H7 (cell line): ENCODE measurements at places on chromosomes 1 and 21.

DNA sequence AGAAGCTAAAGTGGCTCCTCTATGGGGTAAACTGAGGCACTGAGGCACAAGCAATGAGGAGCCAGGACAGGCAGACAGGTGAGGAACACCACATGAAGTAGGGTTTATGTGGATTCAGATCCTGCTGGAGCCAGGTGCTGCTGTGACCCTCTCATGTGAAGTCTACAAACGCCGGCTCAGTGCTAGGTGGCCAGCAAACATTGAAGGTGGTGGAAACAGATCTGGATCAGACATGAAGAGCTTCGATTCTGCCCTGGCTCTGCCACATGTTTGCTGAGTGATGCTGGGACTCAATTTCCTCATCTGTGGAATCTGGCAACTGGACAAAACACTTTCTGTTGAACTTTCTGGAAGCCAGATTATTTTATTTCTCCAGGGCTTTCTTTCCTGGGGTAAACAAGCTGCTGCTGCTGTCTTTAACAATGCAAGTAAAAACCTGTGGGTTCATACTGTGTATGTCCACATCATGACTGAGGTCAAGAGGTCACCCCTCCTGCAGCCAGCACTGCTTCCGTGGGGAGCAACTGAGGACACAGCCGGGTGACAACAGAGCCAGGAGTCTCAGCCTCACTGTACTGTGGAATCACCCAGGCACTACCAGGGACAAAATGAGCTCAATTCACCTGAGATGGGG is 33.3 kb downstream of the HMGB4 start:
- no peak for DNase-seq

GRCh38 chr1:28087614-28088167 is 719 bp downstream of the EYA3 start:
- DNase-seq, result no peak

DNA sequence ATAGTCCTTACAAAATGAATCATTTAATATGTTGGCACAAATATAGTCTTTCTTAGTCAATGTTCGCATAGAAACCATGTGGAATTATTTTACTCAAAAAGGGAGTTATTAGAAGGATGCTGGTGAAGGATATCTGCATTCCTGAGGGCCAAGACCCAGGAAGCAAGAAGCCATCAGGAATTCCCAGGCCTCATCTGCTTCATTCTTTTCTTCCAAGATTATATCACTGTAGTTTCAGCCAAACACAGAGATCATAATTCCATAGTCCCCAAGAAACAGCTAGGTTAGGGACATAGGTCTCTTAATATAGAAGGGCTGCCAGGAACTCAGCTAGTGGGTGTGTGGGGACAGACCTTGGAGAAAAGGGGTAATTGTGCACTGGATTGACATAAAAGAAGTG is 28.6 kb upstream of the DISC1 start:
- DNase-seq, result no peak

DNA sequence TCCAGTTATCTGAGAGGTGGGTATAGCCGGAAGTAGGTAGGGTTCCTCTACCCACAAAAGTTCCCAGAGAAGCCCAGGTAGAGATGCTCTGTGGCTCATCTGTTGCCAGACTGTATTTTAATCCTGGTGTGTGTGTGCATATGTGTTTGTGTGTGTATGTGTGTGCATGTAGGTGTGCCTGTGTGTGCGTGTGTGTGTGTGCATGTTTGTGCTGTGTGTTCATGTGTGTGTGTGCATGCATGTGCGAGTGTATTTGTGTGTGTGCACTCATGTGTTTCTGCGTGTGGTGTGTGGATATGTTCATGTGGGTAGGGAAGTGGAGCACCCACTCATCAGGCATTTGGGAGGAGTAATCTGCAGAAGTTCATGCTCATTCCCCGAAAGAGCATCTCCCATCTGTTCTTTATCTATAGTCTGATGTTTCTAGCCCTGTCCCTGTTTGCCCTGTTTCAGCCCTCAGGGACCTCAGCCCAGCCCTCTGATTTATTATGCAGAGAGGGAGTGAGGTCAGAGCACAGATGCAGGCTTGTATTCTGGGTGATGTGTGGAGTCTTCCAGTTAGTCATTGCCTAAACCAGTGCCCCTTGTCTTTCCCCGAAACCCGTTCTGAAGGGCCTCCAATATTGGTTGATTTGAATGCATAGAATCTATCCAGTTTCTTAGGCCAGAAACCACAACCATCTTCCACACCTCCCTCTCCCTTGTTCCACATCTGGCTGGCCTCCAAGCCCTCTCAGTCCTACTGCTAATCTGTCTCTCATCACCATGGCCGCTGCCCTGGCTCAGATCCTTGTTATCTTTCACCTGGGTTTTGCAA is 69.1 kb downstream of the DISC1 start:
- DNase-seq, result no peak

DNA sequence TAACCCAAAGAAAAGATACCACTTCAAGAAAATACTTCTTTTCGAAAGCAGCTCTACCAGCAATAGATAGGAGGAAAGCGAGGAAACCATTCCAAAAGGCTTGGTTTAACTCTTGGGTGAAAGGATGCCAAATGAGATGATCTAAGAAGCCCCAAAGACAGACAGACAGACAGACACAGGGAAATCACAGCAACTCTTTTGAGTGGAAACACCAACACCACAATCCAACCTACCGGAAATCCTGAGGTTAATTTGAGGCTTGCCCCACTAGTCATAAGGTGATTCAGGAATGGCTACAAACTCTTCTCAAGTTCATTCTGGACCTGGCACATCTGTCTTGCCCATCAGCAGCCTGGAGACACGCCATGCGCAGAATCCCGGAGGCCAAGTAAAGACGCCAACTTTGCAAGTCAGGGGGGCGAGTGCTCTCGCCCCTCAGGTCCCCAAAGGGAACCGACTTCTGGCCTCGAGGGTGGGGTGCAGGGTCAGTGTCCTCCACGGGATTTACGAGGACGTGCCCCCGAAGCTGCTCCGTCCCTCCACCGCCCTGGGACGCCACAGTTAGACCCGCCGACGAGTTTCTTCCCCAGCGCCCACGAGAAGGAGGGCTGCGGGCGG is 778 bp downstream of the EVI5 start:
- no peak for DNase-seq

DNA sequence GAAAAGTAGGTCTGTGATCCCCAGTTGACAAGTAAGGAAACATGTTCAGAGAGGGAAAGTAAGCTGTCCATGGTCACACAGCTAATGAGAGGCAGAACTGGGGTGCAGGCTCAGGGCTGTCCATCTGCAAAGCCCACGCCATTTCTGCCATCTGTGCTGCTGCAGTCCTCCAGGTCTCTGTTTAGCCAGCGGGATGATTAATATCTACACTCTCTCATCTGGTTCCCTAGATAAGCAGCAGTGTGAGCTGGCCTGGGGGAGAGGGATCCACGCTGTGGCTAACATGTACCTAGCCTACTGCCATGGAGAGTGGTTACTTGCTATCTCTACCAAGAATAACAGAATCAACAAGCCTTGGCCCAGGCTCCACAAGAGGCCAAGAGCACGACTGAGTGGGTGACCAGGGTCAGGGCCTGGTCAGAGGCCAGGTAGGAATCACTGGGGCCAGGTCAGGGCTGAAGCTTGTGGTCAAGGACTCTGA is 75.2 kb downstream of the TRABD2B start:
- DNase-seq, result no peak

GRCh38 chr1:88700425-88701013 is 16.4 kb downstream of the PKN2 start:
- DNase-seq, result no peak

- no peak for DNase-seq
Measured at GRCh38 chr1:234645474-234645953, 35.5 kb upstream of the IRF2BP2 start.

- DNase-seq, result no peak
Measured at GRCh38 chr1:202016022-202016810, 5.8 kb downstream of the ELF3 start.

DNA sequence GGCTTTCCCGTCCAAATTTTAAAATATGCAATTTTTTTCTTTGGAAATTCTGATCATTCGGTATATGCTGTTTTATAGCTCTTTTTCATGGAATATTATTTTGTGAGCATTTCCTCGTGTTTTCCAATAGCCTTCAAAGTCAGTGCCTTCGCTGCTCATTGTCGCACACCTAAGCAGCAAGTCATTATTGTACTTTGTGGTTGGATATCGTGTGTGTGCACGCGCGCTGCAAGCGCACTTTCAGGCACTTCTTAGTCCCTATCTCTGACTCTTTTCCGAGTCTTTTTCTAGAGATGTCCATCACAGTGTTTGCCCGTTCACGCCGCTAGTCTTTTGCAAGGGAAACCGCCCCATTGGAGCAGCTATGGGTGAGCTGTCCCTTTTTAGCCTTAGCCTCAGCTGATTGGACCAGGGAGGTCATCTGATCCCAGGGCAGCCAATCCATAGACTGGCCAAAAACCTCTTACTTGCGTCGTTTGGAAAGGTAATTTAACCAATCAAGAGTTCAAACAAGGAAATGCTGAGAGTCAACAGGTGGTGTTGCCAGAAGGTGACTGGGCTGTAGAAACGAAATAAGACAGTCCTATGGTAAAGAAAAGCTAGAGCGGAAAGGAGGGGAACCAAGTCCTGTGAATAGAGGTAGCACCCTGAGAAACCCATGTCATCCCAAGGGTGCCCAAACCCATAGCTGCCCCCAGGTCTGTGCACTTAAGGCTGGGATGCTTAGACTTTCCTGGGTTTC is 710 bp upstream of the HYI start:
- peak; percentile 94 for DNase-seq

- DNase-seq, result no peak
Measured at GRCh38 chr1:61490924-61491323, 234.0 kb downstream of the TM2D1 start.

GRCh38 chr1:71273334-71273733 is 192.5 kb upstream of the ZRANB2 start:
- no peak for DNase-seq

DNA sequence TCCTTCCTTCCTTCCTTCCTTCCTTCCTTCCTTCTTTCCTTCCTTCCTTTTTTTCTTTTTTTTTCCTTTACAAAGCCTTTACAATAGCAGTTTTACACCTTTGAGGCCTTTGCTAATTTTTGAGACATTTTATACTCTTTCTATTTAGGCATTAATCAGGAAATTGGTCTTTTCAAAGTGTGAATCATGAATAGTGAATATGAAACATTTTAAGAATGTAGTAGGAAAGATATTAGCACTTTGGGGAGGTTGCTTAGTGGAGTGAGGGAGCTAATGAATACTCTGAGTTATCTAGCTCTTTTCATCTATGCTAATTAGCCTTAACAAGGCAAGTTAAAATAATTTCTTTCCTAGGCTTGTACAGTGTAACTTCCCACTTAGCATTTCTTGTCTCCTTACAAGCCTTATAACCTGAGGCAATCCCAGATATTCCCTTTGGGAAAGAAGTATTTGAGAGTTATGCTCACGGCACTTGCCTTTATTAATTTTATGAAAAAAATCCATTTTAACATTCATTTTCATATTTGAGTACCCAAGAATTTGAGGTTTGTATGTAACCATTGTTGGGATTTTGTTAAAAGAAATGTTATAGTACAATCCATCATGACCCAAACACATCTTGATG is 122.6 kb downstream of the NTNG1 start:
- DNase-seq, result no peak

- DNase-seq, result peak; percentile 86
Measured at GRCh38 chr1:243917177-243917862, 67.3 kb upstream of the AKT3 start.

DNA sequence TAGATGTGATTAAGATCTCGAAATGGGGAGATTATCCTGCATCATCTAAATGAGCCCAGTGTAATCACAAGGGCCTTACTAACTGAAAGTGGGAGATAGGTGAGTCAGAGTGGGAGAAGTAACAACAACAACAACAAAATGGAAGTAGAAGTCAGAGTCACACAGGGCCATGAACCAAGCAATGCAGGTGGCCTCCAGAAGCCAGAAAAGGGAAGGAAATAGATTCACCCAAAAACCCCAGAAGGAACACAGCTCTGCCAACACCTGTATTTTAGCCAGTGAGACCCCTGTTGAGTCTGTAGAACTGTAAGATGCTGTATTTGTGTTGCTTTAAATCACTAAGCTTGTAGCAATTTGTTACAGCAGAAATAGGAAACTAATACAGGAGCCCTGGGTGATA is 4.1 kb downstream of the TAGLN2 start:
- DNase-seq, result no peak

- DNase-seq, result no peak
Measured at GRCh38 chr1:1960480-1961196, 41.6 kb upstream of the TMEM52 start.

DNA sequence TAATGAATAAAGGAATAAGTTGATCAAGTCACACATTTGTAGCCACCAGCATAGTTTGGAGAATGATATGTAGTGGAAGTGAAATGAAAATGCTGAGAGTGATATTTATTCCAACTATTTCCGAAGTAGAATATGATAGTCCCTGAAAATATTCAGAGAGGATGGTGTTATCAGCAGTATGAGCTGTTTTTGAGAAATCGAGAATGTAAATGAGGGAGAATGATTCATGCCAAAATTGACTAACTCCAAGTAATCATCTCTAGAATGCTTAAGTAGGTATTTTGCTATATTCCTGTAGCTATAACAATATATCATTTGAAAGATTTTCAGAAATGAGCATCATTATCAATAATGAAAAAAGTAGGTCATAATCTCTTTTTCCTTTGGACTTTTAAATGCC is 178.9 kb downstream of the PDE4B start:
- no peak for DNase-seq

- no peak for DNase-seq
Measured at GRCh38 chr1:17250601-17251000, 1.7 kb downstream of the PADI3 start.

DNA sequence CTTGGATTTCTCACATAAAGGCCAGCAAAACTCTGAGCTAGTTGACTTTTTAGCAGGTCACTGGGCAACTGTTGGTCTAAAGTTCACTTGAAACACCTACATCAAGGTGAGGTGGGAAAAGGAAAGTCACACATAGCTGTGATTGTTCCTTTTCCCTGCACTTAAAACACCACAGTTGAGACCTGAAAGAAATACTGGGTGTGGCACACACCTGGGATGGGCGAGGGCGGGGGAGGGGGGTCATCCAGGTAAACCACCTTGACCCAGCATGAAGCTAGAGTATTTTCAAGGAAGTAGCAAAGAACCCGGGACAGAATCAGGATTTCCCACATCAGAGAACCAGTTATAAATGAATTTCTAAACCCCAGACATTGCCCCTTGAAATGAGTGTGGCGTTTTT is 26.4 kb downstream of the ZNF697 start:
- no peak for DNase-seq

DNA sequence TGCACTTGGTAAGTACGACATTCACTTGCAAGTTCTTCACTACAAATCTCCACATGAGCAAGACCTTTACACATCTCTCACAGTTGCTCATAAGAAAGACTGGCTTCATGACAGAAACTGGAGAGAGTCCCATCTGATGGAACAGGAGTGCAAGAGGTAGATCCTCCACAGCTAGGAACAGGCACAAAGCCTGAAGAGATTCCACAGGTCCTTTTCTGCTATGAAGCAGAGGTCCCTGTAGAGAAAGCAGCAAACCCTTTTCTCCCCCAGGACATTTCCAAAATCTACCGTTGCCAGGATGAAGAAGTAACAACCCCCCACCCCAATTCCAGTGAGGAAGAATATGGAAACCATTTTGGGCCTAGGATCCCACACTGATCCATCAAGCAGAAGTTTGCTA is 47.3 kb downstream of the EIF4G3 start:
- DNase-seq, result no peak
